ENCODE measurements at places on chromosomes 6 and 20.

DNA sequence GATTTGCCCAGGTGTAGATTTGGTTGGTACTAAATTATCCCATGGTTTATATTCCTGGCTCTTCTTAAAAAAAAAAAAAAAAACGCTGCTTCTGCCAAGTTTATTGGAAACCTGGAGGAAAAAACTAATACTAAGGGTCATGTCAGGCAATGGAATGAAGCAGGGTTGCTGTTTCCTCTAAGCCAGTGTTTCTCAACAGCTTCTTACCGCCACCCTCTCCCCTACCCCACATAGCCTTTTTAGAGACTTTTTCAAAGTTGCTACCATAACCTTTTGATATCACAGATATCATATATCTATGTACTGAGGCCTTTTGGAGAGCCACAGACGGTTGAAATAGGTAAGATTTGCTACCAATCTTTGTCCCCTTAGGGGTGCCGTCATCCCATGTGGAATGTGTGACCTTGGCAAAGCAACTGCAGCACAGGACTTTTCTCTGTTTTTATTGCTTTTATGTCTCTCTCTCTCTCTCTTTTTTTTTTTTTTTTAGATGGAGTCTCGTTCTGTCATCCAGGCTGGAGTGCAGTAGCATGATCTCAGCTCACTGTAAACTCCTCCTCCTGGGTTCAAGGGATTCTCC lies 35.0 kb downstream of the SYTL3 start:
- no peak for DNase-seq

- DNase-seq: peak; percentile 67
Measured at GRCh38 chr20:43408848-43409576, 48.7 kb upstream of the SRSF6 start.

DNA sequence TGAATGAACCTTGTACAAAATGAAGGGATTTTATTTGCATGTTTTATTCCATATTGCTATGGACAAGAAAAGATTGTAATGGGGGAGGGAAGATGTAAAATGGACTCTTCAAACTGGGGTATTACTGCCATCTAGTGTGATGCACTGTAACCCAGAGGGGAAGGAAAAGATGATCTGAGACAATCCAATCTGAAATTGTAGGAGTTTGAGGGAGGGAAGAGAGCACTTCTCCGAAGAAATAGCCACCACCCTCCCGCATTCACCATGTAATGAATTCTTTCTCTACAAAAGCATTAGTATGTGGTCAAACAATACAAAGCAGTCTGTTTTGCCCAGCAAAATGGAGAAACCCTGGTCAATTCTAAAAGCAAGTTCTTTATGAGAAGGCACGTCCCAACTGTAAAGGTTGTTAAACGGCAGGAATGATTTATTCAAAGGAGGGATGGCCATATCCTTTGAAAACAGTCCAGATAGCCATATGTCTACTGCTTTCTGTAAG lies 679.5 kb upstream of the NRSN1 start:
- DNase-seq: peak; percentile 60

GRCh38 chr6:87155842-87156815 lies 764 bp downstream of the ZNF292 start:
- peak; percentile 56 for DNase-seq

DNA sequence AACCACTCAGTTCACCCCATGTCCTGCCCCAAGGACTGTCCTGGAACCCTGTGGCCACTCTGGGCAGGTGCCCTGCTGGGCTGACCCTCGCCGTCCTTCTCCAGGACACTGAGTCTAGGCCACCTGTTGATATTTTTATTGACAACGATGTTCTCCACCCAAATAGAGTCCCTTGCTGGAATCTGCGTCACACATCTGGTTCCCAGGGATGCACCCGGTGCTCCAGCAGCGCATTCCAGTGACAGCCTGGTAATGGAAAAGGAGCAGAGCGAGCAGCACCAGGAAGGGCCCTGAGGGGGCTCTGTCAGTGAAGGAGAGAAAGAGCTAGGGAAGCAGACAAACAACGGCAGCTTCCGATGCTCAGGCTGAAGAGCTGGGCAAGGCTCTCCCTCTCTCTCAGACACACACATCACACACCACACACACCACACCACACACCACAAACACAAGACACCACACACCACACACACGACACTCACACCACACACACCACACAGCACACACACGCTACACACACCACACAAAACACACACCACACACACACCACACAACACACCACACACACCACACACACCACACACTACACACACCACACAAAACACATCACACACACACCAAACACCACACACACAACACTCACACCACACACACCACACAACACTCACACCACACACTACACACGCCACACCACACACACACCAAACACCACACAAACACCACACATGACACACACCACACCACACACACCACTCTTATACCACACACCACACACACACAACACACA lies 117.9 kb upstream of the THBS2 start:
- DNase-seq: no peak

GRCh38 chr6:166708460-166708859 lies 81.4 kb upstream of the RPS6KA2 start:
- no peak for DNase-seq

Data from dermis blood vessel endothelial cell (primary cell).